Left hindlimb (tissue), 1 donor: ENCODE measurements at places on chromosomes 1 and 21.

GRCh38 chr1:22088331-22088730 lies 35.8 kb downstream of the CDC42 start:
- DNase-seq = no peak

DNA sequence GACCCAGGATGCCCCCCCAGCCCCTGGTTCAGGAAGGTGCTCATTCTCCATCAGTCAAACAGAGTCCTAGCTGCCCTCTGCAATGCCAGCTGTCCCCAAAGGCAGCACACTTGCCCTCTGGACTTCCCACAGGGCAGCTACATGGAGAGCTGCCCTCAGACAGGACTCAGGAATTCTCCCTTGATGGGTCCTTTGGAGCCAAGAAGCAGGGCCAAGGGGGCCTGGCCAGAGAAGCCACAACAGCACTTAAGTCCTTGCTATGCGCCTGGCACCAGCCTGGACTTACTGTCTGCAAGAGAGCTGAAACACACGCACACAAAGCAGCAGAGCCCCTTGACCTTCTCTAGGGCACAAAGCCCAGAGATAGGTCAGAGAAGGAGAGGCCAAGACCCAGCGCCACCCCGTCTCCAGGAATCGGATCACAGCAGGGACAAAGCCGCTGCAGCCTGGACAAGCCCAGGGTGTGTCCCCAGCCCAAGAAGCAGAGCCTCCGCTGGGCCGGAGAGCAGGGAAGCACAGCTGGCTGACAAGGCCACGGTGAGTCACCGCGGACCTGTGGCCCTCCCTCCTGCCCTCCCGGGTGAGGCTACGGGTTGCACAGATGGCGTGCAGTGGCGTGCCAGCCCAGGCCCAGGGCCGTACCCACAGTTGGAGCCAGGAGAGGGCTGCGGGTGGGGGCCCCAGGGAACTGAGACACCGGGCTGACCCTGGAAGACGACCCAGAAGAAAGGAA lies 1.7 kb downstream of the WNT9A start:
- DNase-seq = peak; percentile 61

DNA sequence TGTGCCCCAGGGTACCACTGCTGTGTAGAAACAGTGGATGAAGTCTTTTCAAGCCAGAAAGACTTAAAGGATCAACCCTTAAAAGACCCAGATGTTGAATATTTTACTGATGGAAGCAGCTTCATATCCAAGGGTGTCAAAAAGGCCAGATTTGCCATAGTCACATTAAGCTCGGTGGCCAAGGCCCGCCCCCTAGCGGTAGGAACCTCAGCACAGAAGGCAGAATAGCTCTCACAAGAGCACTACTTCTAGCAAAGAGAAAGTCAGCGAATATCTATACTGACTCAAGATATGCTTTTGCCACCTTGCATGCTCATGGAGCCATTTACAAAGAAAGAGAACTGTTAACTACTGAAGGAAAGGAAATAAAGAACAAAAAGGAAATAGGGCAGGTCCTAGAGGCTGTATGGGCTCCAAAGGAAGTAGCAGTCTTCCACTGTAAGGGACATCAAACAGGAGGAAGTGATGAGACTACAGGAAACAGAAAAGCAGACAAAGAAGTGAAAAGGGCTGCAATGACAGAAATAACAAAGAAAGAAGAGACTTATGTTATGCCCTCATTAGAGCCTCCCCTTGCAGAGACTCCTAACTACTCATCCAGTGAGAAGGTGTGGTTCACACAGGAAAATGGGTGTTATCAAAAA lies 90.5 kb downstream of the LIPI start:
- DNase-seq = no peak

GRCh38 chr1:40155135-40155534 lies 6.1 kb upstream of the RLF start:
- DNase-seq = no peak

- no peak for DNase-seq
Observed at GRCh38 chr1:230749150-230749549, 2.0 kb downstream of the CAPN9 start.

- DNase-seq = no peak
Observed at GRCh38 chr1:152397474-152397873, 16.6 kb downstream of the CRNN start.

GRCh38 chr1:202208351-202208857 lies 14.8 kb downstream of the LGR6 start:
- DNase-seq = no peak

DNA sequence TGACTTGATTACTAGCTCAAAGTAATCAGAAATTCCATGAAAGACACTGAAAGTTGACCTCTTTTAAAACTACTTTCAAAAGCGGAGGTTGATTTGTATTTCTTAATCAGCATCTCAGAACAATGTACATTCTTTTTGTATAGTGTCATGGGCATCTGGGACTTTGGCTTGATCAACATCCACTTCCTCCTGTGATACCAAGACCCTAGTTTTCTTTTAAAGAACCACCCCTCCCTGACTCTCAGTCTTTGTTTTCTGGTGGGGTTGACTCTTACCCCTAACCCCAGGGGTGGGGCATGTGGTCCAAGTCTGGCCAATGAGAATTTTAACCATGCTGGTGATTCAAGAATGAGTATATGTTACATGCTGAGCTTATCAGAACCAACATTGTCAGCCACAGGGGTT lies 21.7 kb upstream of the IRF2BP2 start:
- DNase-seq = no peak

- DNase-seq = no peak
Observed at GRCh38 chr1:26112407-26112775, 767 bp downstream of the PDIK1L start.

DNA sequence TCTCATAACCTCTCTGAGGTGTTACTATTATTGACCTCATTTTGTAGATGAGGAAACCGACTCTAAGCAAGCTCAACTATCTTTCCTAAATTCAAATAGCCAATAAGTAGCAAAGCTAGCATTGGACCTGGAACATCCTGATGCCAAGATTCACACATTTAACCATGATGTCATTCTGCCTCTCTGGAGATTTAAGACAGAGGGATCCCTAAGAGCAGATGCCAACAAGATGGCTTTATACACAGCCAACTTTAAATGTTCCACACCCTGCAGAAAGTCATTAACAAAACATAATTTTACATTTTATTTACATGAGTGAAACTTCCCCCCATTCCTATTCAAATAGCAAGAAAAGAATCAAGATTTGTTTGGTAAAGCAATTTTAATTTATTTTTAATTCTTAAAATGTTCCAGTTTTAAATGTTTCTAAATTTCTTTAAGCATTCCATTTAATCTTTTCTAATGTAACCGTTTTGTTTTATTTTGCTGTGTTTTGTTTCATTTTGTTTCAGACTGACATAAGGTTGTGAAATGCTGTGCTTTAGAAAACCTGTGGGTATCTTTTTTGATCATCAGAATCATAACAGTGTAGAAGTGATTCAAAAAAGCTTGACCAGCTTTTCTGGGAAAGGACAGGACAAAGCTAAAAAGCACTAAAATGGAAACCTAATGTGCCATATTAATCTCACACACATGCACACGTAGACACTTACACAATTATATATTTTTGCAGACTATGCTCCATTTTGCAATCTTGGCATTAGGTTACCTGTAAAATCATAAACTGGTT lies 7.6 kb upstream of the VAV3 start:
- DNase-seq = no peak

DNA sequence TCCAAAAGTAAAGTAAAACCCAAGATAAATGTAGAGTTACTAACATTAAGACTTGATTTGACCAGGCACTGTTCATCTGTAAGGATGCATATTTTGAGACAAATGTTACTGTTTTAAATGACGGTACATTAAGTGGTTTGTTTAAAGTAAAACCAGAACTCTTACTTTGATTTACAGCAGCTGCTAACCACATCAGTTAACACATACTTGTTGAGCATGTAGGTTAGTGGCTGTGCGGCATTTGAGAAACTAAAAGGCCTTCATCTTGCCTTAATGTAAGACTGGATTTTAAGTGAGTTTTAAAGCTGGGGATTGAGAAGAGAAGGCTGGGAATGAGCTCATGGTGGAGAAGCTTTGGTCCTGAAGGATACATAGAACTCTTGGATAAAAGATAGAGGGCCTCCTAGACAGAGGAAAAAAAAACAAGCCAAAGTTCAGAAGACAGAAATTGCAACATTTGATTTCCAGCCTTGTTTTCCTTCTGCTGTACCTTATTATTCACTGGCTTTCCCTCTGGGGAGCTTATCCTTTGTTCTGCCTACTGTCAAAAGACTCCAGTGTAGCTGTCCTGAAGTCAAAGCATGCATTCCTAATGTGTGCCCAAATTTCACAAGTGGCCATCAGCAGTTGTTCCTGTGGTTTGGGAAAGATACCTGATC lies 66.6 kb downstream of the MTR start:
- DNase-seq = no peak

DNA sequence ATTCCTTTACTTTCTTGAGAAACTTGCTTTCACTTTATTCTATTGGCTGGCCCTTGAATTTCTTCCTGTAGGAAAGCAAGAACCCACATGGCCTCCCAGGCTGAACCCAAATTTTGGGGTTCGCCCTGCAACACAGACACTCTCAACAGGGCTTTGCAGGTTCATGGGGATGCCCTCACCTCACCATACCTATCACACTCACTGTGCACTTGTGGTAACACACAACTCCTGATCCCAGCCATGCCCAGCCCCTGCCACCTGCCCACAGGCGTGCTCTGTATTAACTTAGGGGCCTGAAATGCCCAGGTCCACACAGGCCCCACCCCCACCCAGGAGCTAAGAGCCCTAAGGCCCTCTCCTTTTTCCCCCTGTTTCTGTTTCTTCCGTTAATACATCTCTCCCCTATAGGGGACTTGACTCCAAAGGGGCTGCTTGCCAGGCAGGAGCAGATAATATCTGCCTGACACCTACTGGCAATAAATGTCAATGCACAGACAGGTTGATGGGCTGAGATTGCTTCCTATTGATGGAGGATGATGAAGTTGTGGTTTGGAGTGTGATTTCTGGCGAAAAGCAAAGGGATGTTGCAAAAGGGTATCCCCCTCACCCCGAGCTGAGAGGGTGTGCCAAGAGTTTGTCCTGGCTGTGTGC lies 171.5 kb downstream of the AJAP1 start:
- no peak for DNase-seq

GRCh38 chr1:177849579-177850290 lies 120.1 kb downstream of the SEC16B start:
- no peak for DNase-seq

GRCh38 chr1:46490656-46491442 lies 1.2 kb downstream of the DMBX1 start:
- DNase-seq = no peak

- no peak for DNase-seq
Observed at GRCh38 chr1:43505077-43505780, 25.5 kb upstream of the PTPRF start.

DNA sequence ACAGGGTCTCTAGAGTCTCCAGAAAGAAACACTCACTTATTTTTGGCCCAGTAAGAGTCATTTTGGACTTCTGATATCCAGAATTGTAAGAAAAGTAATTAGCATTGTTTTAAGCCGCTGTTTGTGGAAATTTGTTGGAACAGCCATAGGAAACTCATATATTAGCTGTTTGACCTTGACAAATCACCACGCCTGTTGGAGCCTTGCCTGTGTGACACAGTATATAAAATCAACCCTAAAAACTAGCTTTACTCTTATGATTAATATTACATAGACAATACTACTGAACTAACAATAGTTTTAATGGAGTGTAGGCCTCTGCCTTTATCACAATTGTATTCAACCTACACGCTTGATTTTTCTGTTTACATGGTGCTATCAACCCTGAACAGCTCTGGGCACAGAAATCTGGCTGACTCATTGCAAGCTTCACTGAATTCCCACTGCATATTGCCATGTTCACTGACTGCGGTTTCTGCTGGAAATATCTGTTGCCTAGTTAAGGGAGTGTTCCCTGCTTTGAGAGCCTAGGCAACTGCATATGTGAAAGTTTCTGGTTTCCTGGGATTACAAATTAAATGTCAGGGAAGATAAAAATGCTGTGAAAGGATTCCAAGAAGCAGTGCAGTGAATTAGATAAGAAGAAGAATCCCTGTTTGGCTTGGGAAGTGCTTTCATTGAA lies 419.5 kb upstream of the DEPDC1 start:
- DNase-seq = peak; percentile 47

DNA sequence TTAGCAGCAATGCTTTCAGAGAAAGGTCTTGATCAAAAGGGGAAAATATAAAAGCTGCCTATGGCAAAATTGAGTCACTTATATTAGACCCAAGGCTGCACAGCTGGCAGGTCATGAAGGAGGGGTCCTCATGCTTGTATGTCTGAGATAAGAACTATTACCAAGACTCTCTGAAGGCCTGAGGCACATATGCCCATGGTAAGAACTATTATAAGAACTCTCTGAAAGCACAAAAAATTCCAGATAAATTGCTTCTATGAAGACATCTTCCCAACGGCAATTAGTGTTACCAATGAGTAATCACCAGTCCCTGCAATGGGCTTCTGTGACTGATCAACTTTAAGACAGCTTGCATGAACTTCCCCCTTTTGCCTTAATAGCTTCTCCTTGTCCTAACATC lies 42.8 kb upstream of the LRIF1 start:
- no peak for DNase-seq

DNA sequence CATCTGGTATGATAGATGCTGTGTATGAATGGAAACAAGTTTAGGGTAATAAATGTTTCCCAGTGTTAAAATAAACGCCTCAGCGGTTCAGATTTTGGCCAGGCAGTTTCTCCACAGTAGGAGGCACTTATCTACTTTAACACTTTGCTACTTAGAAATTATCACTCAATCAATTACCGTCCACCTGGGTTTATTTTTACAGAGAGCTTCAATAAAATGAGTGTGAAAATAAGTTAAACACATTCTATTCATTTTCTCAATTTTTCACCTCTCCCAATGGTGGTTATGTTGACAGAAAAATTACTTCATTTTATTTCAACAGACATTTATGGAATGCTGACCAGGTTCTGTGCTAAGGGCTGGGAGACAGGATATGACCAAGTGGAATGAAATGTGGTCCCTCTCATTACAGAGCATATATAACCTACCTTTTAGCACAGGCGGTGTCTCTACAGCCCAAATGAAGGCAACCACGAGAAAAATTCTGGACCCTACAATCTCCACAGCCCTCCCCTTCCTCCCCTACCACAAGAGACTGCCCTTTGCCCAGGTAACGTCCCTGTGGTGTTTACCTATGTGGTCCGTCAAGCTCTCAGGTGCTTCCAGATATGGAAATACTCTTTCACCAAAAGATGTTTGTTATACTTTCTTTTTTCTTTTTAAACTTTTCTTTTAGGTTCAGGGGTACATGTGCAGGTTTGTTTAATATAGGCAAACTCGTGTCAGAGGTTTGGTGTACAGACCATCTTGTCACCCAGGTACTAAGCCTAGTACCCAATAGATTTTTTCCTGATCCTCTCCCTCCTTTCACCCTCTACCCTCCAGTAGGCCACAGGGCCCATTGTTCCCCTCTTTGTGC lies 105.5 kb downstream of the HLCS start:
- DNase-seq = no peak

- DNase-seq = no peak
Observed at GRCh38 chr1:9729523-9729922, 78.0 kb downstream of the PIK3CD start.

DNA sequence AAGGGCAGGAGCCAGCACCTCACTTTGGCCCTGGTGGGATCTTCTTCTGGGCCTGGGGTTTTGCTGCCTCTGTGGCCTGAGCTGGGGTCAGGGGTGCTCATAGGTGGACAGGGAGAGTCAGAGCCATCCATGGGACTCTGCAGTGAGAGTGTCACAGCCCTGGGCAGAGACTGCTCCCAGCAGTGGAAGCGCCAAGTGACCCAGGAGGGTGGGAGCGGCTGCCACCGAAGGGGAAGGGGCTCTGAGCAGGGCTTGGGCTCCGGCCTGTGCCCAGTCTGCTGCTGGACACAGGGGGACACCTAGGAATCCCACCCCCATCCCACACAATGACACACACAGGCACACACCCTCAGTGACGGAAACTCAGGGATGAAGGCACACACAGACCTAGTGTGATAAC lies 368 bp downstream of the CLCNKB start:
- no peak for DNase-seq
